Renal pelvis (tissue), 12 donors: ENCODE measurements at places on chromosomes 11 and 22. TPM values are rescaled to one million over a fixed set of nuclear protein-coding genes. Genes with fewer than 3 reads are reported as not detected.

- no peak for DNase-seq
These were observed 4.7 kb upstream of the SLC22A12 start for GRCh38 chr11:64586366-64586765.

GRCh38 chr11:47766509-47767227, 473 bp downstream of the FNBP4 start:
- peak; percentile 72 for DNase-seq

DNA sequence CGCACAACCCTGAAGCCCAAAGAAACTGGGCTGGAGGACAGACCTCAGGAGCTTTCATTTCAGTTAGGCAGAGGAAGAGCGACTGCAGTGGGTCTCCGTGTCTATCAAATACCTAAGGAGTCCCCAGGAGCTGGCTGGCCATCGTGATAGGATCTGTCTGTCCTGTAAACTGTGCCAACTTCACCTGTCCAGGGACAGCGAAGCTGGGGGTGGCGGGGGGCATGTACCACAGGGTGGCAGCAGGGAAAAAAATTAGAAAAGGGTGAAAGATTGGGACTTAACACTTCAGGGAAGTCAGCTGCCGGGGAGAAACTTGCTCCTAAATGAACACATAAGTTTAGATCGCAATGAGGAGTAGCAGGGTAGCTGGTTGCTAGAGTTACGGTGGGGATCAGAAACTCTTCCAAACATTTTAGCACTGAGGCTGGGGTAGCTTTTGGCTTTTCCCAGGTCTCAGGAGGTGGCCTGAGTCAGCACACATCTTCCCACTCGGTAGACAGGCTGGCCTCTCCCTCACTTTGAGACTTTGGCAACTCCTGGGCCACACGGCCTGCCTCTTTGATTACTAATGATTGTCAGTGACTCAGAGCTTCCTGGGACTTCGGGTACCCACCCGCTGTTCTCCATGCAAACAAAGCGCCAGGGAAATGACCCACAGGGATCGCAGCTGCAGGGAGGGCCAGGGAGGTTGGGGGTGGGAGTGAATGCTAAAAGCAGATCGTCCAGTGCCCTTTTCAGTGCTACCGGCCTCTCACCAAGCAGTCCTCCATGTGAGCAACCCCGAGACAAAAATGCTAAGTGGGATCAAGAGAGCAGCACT, 2.9 kb upstream of the MTFP1 start:
- no peak for DNase-seq

- no peak for DNase-seq
These were observed 35.4 kb downstream of the NFAM1 start for GRCh38 chr22:42396621-42397331.

DNA sequence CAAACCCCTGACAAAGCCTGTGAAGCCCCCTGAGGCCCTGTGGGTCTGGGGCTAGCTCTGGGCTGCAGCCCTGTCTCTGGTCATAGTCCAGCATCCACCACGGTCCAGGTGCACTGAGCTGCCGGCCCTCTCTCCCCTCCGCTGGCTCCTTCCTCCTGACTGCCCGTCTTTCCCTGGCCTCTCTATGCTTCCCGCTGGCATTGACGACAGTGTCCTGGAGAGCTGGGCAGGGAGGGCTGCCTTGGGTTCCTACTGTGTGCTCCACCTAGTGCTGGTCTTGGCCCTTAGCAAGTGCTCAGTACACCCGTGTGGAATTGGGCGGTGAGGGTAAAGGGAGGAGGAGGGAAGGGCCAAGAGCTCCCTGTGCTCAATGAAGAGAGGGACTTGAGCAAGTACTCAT, 868 bp upstream of the MYEOV start:
- DNase-seq, result no peak

GRCh38 chr11:48013269-48013901, 33.0 kb downstream of the PTPRJ start:
- no peak for DNase-seq

- DNase-seq, result no peak
These were observed 21.5 kb downstream of the CYTH4 start for GRCh38 chr22:37303821-37304274.

DNA sequence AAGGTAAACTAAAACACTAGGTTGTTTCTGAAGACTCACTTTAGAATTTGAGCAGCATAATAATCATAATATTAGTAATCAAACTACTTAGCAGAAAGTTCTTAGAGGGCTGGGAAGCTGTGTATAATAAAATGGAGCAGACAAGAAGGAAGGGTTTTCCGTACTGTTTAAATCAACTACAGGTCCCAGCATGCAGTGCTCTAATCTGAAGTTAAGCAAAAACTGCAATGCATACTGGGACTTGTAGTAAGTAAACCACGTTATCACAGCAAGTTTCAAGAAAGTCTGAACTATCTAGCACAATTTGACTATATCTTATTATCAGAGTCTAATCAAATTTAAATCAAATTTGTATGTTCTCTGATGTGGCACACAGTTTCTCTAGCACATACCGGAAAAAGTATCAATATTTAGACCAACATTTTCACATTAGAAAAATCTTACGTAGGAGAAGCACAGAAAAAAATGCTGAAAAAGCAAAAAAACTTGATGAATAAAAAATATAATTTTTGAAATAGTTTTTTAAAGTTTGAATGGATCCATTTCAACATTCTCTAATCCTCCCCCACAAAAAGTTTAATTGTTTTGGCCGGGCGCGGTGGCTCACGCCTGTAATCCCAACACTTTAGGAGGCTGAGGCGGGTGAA, 8.2 kb downstream of the PHF21A start:
- peak; percentile 57 for DNase-seq

- DNase-seq, result peak; percentile 90
These were observed 387.5 kb upstream of the NARS2 start for GRCh38 chr11:78961937-78962701.

DNA sequence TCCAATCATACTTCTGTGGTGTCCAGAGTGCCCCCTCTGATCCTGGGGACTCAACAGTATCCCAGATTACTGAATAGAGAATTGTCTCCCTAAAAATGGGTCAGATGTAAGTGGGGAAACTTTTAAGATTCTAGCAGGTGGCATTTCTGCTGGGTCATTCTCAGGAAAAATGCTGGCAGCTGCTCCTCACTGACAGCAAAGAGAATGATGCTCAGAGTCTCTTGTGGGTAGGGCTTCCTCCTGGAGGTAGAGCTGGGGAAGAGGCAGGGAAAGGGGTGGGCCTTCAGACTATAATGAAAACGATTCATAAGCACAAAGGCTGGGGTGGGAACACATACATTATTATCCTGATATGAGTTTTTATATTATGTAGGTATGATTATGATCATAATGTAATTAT, 647.2 kb downstream of the NELL1 start:
- DNase-seq, result no peak

- DNase-seq, result peak; percentile 69
These were observed 69.4 kb upstream of the FGF3 start for GRCh38 chr11:69888483-69889181.

DNA sequence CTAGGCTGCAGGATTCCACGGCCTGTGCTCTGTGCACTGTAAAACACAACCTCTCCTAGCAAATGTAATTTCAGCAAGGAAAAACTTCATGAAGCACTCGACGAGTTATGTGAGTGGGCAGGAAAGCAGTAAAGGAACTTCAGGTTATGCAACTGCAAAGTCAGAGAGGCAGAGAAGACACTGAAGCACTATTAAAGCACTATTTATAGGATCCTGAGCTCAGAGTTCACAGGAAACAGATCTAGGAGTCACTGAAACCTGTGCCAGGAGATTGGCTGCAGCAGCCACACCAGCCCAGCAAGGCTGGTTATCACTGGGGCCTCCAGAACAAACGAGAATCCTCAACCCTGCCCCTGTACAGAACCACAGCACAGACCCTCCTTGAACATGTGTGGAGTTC, 2.5 kb downstream of the SMIM35 start:
- DNase-seq, result no peak

GRCh38 chr11:120024046-120024445, 113.9 kb downstream of the TRIM29 start:
- DNase-seq, result no peak

DNA sequence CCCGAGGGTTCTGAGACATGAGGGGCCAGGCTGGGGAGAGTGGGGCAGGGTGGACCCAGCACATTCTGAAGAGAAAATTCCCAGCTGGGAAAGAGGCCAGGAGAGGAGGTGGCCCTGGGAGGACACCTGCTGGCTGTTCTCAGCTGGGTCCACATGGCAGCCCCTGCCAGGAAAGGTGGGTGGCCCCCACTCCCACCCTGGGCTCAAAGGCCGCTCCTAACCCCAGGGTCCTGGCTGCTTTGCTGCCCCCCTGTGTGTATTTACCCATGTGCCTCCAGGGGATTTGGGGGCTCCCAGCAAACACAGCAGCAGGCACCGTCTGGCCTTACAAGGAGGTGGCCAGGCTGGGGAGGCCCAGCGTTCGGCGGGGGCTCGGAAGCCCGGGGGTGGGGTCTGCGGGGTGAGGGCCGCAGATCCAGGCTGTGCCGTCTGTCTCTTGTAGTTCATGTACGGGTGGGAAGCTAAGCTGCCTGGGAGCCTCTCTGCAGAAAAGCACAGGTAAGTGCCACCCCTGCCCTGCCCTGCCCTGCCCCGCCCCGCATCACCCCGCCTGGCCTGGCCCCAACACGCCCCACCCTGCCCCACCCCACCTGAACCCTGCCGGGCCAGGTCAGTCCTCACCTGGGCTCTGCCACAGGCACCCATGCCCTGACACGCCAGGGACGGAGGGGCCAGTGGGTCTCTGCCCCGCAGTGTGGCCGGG, 10.6 kb downstream of the MUC5B start:
- DNase-seq, result no peak

- peak; percentile 83 for DNase-seq
These were observed 1.7 kb downstream of the CBX6 start for GRCh38 chr22:38870312-38870741.

DNA sequence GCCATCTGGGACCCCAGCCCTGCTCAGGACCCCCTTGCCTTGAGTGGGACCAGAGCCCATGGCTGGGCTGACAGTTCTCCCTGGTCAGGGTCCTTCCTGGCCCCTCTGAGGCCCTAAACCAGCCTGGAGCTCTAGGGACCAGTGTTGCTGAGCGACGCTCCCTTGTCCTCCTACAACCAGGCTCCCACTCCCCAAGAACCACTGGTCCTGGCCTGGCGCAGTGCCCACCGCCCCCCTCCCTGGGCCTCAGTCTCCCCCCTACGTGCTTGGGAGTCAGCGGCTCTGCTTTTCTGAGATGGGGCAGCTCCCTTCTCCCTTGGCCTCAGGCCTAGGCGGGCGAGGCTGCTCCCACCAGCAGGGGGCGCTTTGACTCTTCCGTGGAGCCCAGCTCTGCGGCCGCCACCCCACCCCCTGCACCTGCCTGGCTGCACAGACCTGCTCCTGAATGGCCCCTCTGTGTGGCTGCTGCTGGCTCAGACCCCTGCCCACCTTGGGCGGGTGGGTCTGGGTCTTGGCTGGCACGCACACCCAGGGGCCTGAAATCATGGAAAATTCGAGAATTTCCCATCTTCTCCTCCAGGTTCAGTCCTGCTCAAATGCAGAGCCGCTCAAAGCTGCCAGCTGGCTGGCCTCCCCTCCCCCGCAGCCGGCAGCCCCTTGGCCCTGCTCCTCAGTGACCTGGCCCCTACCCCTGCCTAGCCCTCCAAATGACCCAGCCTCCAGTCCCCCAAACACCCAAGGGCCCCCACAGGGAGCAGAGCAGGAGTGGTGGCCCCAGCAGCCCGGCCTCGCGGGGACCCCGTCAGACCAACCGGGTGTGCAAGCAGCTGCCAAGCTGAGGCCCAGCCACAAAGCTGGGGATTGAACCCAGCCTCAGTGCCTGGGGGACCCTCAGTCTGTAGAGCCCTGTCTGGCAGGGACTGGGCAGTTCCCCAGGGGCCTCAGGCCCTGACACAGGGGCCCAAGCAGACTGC, 9.1 kb downstream of the PRR33 start:
- DNase-seq, result peak; percentile 81

GRCh38 chr11:123690485-123690884, 36.1 kb upstream of the SCN3B start:
- no peak for DNase-seq

- DNase-seq, result peak; percentile 51
These were observed 39.2 kb upstream of the IGLL5 start for GRCh38 chr22:22848364-22848866.

DNA sequence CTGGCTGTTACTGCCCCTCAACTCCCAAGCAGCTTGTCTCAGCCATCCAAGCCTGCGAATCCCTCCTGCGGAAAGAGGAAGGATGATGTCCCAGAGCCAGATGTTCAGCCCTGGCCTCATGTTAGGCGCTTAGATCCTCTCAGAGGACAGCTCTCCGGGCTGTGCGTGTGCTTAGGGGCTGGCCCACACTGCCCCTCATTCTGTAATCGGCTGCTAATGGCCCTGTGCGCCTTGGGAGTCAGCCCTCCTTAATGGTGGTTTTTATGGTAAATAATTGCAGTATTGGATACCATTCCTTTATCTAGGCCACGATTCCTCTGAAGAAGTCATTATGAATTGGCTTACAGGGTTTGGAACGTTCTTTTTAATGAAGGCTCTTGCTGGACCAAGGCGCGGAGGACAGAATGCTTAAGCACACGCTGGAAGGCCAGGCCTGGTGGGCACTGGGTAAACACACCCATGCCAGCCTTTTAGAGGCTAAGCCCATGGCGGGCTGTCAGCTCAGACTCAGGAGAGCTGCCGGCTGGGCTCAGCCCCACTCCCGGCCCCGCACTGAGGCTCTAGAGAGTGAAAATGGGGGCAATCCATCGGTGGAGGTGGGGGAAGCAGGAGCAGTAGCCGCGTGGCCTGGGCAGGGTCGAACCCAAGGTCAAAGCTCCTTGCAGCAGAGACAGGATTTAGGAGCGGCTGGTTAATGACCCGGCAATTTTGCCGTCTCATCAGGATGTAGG, 1157.5 kb downstream of the BRD1 start:
- peak; percentile 5 for DNase-seq

GRCh38 chr22:17307566-17307965, 61.7 kb upstream of the CECR2 start:
- no peak for DNase-seq

- DNase-seq, result peak; percentile 48
These were observed 918 bp upstream of the CAPN5 start for GRCh38 chr11:77065878-77066228.

GRCh38 chr11:1630271-1630670, 696 bp downstream of the KRTAP5-5 start:
- DNase-seq, result no peak

- DNase-seq, result peak; percentile 43
These were observed 624 bp downstream of the TMEM41B start for GRCh38 chr11:9313648-9314290.

The OR51B5 gene
- polyA plus RNA-seq, result 0.32 TPM

The OR52A1 gene
- 0.04 TPM for polyA plus RNA-seq

The TSGA10IP gene
- 0.28 TPM for polyA plus RNA-seq

The DGKZ gene
- polyA plus RNA-seq, result 38.9 TPM

The RTN4R gene
- polyA plus RNA-seq, result 5.8 TPM

The OR51E1 gene
- 1.0 TPM for polyA plus RNA-seq

The WBP2NL gene
- polyA plus RNA-seq, result 2.8 TPM

The NAALAD2 gene
- polyA plus RNA-seq, result 21.8 TPM

The C22orf42 gene
- not detected for polyA plus RNA-seq

The SERGEF gene
- polyA plus RNA-seq, result 20.5 TPM

The AP2A2 gene
- 99.5 TPM for polyA plus RNA-seq
